ENCODE measurements at places on chromosomes 4 and X.

DNA sequence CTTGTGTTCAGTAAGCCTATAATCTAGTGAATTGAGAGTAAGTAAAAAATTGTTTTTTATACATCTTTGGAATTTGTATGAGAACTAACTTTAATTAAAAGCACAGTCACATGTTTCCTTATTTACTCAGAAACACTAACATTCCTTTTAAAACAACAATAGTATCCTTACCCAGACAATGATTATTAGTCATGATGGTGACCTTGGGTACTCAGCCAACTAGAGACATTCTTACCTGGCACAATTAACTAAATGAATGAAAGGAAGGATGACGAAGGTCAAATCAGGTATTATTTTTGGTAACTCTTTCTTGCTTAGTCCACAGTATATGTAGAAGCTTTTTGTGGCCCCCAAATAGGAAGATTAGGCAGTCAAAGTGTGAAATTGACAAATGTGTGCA lies 901.0 kb downstream of the FAT4 start:
- DNase-seq: no peak

DNA sequence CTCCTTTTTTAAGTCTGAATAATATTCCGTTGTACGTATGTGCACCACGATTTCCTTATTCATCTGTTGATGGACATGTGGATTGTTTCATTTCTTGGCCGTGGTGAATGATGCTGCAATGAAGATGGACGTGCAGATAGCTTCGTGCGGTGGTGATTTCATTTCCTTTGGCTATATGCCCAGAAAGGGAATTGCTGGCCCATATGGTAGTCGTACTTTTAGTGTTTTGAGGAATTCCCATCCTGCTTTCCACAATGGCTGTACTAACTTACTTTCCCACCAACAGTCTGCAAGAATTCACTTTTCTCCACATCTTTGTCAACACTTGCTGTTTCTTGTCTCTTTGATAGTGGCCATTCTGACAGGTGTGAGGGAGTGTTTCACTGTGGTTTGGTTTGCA lies 12.8 kb downstream of the ZFP42 start:
- no peak for DNase-seq

- DNase-seq: no peak
Measured at GRCh38 chr4:159175989-159176375, 73.1 kb downstream of the RAPGEF2 start.

DNA sequence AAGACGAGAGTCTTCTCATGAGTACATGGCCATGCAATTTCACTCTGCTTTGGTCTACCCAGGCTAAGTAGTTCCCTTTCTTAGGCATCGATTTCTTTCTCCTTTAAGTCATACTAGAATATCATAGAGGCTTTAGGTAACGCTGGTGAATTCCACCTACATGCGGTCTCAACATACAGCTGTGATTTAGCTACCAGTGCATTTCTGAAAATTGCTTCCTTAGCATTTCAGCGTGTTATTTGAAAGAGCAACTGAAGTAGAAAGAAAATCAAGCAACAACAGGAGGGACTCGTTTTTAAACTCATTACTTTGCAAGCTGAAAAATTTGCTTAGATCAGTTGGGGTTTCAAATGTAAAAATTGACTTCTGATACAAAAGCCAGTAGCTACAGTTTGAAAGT lies 48.1 kb upstream of the RASGEF1B start:
- DNase-seq: no peak

GRCh38 chr4:53590187-53590586 lies 1.1 kb downstream of the LNX1 start:
- DNase-seq: no peak

- no peak for DNase-seq
Measured at GRCh38 chr4:146023334-146023967, 84.8 kb upstream of the ZNF827 start.
